ENCODE measurements at places on chromosomes 11 and 22.

GRCh38 chr22:30186510-30186909 is 60.0 kb downstream of the LIF start:
- DNase-seq: no peak

DNA sequence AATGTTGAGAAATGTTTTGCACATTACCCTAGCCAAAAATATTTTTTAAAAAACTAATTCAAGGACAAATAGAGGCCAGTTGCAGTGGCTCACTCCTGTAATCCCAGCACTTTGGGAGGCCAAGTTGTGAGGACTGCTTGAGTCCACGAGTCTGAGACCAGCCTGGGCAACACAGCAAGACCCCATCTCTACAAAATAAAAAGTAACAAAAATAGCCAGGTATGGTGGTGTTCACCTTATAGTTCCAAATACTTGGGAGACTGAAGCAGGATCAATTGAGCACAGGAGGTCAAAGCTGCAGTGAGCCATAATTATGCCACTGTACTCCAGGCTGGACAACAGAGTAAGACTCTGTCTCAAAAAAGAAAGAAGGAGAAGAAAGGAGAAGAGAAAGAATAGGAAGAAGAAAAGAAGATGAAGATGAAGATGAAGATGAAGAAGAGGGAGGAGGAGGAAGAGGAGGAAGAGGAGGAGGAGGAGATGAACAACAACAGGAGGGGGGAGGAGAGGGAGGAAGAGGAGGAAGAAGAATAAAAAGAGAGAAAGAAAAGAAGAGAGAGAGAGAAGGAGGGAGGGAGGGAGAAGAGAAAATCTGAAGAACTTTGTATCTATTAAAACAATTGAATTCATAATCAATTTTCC is 136.5 kb downstream of the TTC28 start:
- DNase-seq: no peak

- DNase-seq: no peak
Measured at GRCh38 chr11:64788321-64789215, 10.2 kb upstream of the SF1 start.

- DNase-seq: no peak
Measured at GRCh38 chr11:45930951-45931570, 8.6 kb downstream of the LARGE2 start.

DNA sequence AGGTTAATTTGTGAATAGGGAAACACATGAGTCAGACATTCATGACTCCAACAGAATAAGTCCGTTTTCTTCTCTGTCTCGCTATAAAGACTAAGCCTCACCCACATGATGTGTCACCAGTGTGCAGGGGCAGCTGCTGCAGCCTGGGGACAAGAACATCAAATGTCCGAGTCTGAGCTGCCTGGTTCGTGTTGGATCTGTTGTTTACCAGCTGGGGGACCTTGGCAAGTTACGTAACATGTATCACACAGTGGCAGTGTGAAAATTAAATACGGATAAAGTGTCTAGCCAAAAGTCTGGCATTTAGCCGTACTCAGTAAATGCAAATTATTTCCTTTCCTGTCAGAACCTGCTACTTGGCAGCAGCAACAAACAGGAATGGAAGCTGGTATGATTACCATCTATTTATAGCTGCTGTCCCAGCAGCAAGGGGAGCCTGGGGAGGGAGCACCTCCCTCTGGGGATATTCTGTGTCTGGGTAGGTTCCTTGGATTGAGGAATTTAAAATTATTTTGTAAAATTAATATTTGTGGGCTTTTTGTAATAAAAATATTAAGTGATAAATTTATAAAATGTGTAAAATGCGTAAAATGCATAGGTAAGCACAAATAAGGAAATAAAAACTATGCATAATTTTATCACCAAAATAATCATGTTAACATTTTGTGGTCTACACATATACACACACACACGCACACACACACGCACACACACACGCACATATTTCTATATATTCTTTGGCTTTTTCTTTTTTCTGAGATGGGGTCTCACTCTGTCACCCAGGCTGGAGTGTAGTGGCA is 1.3 kb upstream of the CLDN25 start:
- no peak for DNase-seq

DNA sequence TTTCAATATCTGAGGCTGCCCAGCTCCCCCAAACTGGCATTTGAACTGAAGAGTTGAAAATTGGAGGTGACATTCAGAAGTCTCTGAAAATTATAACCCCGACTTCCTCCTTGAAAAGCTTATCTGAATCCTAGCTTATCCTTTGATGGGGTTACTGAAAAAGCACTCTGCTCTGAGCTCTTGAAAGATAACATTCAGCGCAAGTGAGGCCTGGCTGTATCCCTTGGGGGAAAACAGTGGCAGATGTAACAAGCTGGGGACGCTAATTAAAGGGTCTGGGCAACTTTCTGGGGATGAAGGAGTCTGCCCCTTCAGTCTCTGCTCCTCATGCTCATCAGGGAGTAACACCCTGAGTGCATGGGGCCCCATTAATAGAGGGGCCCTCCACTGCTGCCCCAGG is 402.0 kb upstream of the CADM1 start:
- DNase-seq: no peak

- no peak for DNase-seq
Measured at GRCh38 chr22:45775062-45775461, 103.4 kb downstream of the ATXN10 start.

DNA sequence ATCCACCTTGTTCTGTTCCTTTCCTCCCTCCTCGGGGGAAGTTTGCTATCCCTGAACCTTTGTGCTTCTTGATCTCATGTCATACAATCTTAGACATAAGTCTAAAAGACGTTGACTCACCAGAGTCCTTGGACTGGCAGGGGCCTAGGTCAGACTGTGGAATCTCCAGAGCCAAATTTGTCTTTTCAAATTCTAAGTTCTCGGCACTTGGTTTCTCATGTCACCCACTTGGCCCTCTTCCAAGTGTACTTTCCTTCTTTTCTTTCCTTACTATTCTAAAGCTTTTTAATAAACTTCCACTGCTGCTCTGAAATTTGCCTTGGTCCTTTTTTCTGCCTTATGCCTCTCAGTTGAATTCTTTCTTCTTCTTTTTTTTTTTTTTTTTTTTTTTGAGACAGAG is 30.1 kb upstream of the SMPD1 start:
- no peak for DNase-seq

- DNase-seq: no peak
Measured at GRCh38 chr22:23179381-23180299, 669 bp upstream of the BCR start.

- DNase-seq: no peak
Measured at GRCh38 chr22:42611051-42611450, 3.6 kb downstream of the POLDIP3 start.

DNA sequence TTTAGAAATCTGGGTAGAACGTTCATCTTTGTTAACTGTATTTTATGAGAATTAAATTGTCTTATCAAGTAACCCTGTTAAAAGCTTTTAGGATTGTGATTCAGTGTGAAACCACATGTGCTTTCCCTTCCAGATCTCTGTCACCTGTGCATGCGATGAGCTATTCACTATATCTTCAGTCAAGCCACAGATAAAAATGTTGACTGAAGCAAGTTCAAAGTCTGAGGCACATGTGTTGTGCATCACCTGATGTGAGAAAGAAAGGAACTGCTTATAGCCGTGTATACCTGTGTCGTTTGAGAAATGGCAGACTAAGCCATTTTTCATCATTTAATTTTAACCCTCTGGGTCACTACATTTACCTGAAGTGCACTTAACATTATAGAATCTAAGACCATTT is 1088.9 kb upstream of the TENM4 start:
- DNase-seq: no peak

DNA sequence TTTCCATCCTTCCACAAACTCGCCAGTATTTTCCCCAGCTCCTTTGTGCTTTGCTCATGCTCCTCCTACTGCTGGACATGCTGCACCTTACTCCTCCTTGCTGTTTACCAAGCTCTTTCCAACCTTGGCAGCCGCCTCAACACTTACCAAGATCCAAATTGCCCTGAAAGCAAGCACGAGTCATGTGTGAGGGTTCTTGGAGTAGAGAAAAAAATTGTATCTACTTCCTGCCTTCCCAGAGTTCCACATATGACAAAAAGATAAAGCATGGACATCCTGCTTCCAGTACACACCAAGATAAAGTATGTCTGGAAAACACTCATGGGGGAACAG is 767.5 kb downstream of the NTM start:
- DNase-seq: no peak

GRCh38 chr11:23113887-23114216 is 253.6 kb upstream of the CCDC179 start:
- no peak for DNase-seq

GRCh38 chr11:131923309-131923708 is 552.9 kb downstream of the NTM start:
- no peak for DNase-seq

DNA sequence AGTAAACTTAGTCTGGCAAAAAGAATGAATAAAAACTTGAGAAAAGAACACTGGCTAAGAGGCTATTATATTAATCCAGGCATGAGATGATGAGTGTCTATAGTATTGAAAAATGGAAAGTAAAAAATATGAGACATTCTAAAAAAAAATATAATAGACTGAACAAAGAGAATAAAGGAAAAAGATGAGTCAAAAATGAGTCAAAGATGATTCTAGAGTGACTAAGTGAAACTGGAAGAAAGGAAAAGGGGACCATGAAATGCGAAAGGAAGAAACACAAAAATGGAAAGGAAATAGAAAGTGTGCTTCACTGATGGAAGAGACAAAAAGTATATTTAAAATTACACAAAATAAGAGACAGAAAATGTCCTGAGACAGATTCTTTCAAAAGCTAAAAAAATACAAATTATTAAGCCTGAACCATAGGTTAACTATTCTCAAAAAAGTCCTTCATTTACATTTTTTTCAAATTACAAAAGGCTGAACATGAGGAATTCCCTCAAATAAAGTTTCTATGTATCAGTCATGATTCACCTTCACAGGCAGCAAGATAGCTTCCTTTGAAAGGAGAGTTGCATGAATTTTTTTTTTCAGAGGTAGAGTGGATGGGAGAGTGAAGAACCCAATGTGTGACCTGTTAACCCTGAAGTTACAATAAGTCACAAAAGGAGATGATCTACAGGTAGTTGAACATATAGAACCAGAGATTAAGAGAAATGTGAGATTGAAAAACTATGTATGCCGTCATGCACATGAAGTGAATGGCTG is 75.2 kb downstream of the EIF3M start:
- DNase-seq: no peak

DNA sequence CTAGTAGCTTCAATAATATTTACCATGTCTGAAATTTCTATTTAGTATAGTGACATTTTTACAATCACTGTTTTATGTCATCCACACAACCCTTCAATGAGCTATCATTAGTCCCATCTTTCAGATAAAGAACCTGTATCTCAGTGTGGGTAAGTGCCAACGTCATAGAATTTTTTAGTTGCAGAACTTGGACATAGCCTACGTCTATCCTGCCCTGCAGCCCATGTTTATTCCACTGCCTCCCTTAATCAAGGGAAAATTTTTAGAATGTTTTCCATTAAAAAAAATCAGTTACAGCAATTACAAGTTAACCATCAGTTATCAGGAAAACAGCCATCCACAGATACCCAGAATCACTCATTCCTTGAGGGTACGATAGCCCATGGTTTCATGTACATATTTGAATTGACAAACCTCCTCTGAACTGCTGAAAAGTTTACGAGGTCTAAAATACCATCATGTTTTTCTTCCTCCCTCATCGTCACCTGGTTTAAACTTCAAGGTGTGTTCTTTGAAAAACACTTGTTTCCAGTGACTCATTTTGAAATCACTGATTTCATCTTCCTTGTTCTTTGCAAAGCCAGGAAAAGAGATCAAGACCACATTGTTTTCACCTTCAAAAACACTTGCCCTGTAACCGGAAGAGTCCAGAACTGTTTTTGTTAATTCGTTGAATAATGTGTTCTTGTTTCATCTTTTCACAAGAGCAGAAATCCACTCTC is 100.9 kb downstream of the FAM76B start:
- no peak for DNase-seq

- no peak for DNase-seq
Measured at GRCh38 chr22:28021998-28022660, 103.1 kb upstream of the PITPNB start.

DNA sequence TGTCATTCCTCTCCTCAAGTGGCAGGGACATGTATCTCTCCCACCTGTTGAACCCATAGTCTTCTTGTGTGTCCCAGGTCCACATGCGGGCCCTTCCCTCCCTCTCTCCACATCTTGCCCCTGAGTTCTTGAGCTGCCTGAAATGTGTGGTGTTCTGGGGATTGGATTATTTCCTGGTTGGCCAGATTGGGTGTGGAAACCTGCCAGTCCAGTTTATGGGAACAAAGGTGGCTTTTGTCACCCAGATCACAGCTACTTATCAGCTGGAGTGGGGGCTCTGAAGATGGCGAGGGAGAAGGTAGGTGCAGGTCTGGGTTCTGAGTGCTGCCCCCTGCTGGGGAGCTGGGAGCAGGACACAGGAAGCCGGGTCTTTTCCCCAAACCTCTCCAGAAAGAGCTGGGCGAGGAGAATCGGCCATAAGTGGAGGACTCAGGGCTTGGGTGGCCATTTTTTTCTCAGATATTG is 14.2 kb downstream of the DTX4 start:
- DNase-seq: peak; percentile 62

DNA sequence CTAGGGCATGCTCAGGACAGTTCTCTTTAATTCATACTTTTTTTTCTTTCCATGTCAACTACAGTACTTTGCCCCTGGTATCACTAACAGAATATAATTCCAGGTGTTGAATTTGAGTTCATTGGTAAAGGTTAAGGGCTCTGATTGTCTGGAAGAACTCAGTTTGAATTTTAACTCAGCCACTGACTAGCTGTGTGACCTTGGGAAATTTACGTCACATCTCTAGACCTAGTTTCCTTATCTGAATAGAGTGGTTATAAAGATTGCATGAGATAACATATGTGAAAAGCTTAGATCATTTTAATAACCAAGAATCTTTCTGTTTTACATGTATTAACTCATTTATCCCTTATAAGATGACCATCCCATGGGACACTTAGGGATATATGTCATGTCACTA is 15.8 kb upstream of the ZC3H12C start:
- no peak for DNase-seq

GRCh38 chr11:107140983-107141382 is 122.7 kb upstream of the GUCY1A2 start:
- no peak for DNase-seq

DNA sequence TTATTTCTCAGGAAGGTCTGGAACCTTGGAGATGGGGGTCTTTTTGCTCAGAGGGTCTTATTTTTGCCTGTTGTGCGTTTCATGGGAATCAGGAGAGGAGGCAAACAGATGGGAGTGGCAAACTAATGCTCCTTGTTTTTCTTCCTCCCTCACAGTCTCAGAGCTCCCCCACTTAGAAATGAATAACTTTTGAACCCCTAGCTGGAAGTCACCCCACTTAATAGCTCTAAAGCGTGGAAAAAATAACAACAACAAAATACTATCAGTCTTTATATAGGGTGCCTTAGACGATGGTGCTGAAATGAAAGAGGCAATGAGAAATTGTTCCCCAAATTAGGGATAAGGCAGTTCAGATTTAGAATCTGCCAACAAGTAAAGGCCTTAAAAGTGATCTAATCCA is 76.8 kb upstream of the BDNF start:
- no peak for DNase-seq

All from neural crest cell (in vitro differentiated cells).